ENCODE measurements at places on chromosomes 11 and 22. TPM values are rescaled to one million over a fixed set of nuclear protein-coding genes. Genes with fewer than 3 reads are reported as not detected.

The CASP1 gene
- 141 TPM for total RNA-seq

The KCNJ11 gene
- 0.24 TPM for total RNA-seq

The SDF2L1 gene
- 31.7 TPM for total RNA-seq

The PGGHG gene
- 656 TPM for total RNA-seq

The ZNF408 gene
- 13.9 TPM for total RNA-seq

The GAL3ST3 gene
- not detected for total RNA-seq

The YAP1 gene
- not detected for total RNA-seq

The PRAME gene
- total RNA-seq = not detected

The OR5B21 gene
- not detected for total RNA-seq

The DDX10 gene
- 16.7 TPM for total RNA-seq

The LRRN4CL gene
- total RNA-seq = 0.38 TPM

The KRTAP5-6 gene
- total RNA-seq = not detected

The STARD10 gene
- 11.2 TPM for total RNA-seq

The GNG3 gene
- not detected for total RNA-seq

The GRAMD1B gene
- total RNA-seq = 14.0 TPM

The NEU3 gene
- total RNA-seq = 18.9 TPM

All from naive thymus-derived CD4-positive, alpha-beta T cell (primary cell).